ENCODE measurements at places on chromosomes 12 and 14.
A peak's percentile ranks its signal among the peaks of the same experiment; 100 is the strongest.

- no peak for DNase-seq
These were observed 29.4 kb downstream of the ANO4 start for GRCh38 chr12:100823963-100824362.

- DNase-seq, result no peak
These were observed 146.8 kb downstream of the EMP1 start for GRCh38 chr12:13343375-13343774.

GRCh38 chr12:115569345-115570068 is 708.0 kb downstream of the MED13L start:
- no peak for DNase-seq

GRCh38 chr12:132354982-132355680 is 25.7 kb upstream of the GALNT9 start:
- DNase-seq, result no peak

DNA sequence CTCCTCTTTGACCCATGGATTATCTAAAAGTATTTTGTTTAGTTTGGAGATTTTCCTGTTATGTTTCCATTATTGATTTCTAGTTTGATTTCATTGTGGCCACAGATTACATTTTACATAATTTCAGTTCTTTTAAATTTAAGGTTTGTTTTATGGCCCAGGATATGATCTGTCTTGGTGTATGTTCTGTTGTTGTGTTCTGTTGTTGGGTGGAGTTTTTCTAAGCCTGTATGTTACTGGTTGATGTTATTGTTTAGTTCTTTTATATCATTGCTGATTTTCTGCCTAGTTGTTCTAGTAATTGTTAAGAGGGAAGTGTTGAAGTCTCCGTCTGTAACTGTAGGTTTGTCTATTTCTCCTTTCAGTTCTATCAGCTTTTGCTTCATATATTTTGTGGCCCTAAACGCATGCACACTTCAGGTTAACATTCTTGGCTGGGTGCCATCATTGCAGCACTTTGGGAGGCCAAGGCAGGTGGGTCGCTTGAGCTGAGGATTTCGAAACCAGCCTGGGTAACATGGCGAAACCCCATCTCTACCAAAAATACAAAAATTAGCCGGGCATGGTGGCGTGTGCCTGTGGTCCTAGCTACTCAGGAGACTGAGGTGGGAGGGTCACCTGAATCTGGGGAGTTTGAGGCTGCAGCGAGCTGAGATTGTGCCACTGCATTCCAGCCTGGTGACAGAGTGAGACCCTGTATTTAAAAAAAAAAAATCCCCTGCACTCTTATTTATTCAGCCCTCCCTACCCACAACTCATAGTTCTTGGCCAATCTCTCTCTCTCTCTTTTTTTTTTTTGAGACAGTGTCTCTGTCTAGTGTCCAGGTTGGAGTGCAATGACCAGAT is 28.1 kb upstream of the CFL2 start:
- no peak for DNase-seq

GRCh38 chr14:22836301-22837113 is at the start of gene MMP14:
Gene MMP14 (plus strand): TSS chr14:22836585. CDS start chr14:22836818, 233 bp downstream.
- no peak for DNase-seq

DNA sequence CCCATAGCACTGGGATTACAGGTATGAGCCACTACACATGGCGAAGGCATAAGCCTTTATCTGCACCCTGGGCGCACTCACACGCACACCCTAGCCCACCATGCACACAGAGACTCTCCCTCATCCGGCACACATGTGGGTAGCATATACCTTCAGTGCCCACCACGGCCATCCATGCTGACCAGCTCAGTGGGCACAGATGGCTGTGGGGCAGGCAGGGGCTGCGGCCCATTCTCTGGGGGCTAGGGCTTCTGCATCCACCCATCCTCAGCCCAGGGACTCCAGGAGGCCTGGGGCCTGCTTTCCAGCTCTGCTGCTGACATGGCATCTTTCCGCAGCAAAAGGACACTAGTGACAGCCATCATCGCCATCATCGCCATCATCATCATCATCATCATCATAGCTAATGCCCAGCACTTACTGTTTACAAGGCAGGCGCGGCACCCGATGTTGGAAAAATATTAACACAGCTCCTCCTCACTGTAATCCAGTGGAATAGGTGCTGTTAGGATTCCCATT is 111.2 kb downstream of the NCOR2 start:
- DNase-seq, result no peak

DNA sequence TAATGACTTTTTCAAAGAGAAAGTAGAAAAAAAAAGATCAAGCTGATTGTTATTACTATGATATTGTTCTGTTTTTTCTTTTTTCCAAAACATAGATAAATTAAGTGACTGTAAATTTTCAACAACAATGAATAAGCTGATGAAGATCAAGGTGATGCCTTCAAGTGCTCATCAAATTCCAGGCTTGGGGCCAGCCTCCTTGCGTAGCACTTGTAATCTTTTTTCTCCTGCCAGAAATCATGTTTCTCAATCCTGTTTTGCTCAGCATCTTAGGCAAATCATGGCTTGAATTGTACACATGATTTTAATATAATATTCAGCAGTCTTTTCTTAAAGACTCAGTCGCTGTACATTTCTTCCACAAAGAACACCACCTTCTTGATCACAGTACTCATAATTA is 333.2 kb downstream of the NPAS3 start:
- no peak for DNase-seq

DNA sequence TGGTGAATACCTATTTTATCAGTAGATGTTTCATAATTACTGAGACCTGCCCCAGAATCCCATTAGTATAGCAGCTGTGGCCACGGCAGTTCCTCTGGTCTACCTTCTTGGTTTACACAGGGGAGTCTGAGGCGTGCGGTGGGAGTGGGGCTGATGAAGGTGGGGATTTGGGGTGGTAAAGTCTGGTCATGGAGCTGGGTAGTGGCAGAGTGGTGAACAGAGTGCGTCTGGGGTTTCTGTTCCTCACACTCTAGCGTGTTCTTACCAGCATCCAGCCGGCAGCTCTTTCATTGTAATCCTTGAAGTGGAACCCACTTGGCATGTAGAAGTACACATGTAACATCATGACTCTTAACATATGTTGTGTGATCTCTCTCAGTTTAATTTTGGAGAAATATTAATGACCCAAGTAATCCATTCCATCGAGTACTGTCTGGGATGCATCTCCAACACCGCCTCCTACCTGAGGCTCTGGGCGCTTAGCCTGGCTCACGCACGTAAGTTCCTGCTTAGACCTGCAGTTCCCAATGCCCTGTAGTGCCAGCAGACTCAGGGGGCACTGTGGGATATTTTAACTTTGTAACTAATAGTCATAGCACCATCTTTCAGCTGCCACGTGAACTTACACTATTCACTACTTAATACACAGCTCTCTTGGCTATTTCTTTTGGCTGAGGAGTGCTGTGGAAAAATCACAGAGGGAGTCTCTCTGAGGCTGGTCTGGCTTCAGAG is 7.9 kb upstream of the DNAH10 start:
- no peak for DNase-seq

GRCh38 chr12:90024262-90024661 is 315.6 kb upstream of the ATP2B1 start:
- DNase-seq, result no peak

DNA sequence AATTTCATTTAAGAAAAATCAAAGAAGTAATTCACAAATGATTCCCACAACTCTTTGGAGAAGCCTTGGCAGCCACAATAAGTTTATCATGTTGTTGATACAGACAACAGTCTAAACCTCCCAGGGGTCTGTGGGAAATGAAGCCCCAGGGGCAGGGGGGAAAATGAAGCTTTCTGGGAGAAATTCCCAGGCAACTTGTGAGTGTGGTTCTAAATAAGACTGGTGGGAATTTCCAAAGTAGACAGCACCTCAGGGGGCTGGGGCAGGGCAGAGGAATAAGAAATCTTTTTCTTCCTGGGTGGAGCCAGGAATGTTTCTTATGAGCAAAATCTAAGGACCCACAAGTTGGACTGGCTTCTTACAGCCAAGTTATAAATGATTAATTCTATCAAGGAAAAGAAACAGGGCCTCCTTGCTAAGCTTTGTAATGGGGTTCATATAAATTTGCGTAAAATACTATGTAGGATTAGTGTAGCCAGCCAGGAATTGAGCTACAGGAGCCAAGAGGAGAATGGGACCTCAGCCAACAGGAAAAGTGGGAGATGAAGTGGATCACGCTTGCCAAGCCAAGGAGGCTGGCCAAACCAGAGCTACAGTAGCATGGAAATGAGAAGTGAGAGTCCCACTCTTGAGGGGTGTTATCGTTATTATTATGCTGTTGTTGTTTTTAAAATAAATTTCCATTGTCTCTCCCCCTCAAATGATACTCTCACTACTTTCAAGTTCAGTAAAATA is 182.9 kb upstream of the FAR2 start:
- no peak for DNase-seq

GRCh38 chr12:118430516-118430915 is 54.2 kb downstream of the SUDS3 start:
- DNase-seq, result no peak

- peak; percentile 33 for DNase-seq
These were observed 107.0 kb downstream of the HELB start for GRCh38 chr12:66409195-66409871.

DNA sequence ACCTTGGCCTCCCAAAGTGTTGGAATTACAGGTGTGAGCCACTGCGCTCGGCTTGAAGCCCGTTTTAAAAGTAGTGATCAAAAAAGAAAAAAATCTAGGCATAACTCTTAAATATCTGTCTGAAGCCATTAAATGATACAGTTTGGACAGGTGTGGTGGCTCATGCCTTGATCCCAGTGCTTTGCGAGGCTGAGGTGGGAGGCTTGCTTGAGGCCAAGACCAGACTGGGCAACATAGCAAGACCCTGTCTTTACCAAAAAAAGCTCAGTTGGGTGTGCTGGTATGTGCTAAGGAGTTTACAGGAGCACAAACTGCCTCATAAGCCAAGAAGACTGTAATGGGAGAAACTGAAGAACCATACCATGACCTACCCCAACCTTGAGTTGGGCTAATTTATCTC is 26.0 kb downstream of the SYNE2 start:
- DNase-seq, result no peak

DNA sequence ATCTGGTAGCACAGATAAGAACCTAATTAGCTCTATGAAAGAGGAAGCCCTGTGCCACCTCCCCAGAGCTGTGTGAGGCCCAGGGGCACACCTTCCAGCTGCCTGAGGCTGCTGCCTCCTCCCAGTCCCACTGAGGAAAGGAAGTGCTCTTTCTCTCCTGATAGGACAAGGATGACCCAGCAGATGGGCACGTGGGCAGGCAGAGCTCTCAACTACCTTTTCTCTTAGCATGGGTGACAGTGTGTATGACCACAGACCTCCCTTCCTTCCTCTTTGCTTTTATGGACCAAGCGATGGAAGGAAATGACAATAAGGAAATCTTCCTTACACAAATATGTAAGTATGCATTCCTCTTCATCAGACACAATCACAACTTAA is 127.6 kb upstream of the AMIGO2 start:
- DNase-seq, result peak; percentile 35

GRCh38 chr14:24996930-24997725 is 52.8 kb downstream of the STXBP6 start:
- DNase-seq, result no peak

DNA sequence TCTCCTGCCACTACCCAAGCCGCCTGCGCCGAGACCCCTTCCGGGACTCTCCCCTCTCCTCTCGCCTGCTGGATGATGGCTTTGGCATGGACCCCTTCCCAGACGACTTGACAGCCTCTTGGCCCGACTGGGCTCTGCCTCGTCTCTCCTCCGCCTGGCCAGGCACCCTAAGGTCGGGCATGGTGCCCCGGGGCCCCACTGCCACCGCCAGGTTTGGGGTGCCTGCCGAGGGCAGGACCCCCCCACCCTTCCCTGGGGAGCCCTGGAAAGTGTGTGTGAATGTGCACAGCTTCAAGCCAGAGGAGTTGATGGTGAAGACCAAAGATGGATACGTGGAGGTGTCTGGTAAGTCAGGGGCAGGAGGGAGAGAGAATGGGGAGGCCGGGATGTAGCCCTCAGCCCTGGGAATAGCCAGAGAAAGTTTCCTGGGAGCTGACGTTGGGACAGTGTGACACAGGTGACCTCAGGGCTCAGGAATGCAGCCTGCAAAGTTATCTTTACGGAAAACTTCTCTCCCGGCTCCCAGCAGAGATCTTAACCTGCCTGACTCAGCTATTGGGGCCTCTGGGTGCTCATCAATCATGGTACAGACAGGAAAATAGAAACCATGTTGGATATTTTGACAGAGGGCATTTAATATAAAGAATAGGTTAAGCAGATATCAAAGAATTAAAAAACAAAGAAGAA is 747 bp downstream of the HSPB8 start:
- DNase-seq, result no peak

DNA sequence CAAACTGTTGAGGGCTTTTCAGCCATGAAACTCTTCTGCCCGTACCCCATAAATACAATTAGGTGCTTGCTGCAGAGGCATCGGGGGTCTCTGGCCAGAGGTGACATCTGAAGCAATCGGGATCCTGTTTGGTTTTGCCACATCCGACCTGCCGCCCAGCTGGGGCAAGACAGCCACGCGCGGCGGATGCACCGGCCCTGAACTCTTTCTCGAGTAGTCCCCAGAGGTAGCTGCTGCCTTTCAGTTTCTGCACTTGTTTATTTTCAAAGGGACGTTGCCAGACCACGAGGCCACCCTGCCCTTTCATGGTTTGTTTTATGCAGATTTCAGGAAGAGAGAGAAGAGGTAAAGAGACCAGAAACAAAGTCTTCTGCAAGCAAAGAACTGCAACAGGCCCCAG is 10.6 kb upstream of the MLXIP start:
- peak; percentile 33 for DNase-seq

- DNase-seq, result no peak
These were observed 611.7 kb downstream of the SNAPC1 start for GRCh38 chr14:62373944-62374343.

Measured in T-cell (primary cell).